ENCODE measurements at places on chromosomes 7 and 10.

DNA sequence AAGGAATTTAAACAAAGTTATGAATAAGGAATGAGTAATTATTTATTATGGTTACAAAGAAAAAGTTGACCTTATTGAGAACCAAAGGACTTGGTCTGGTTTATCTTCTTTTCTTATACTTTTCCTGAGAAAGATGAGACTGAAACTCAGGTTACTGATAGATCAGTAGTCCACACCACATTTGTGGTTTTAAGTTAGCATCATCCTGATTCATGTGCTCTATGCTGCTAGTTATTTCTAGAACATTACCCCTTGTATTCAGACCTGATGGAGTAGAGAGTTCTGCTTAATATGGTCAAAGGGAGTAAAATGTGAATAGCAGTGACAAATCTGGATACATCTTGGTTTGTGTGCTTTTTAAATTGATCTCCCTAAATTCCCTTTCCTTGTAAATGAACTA, 63.8 kb downstream of the FOXP2 start:
- DNase-seq = no peak

DNA sequence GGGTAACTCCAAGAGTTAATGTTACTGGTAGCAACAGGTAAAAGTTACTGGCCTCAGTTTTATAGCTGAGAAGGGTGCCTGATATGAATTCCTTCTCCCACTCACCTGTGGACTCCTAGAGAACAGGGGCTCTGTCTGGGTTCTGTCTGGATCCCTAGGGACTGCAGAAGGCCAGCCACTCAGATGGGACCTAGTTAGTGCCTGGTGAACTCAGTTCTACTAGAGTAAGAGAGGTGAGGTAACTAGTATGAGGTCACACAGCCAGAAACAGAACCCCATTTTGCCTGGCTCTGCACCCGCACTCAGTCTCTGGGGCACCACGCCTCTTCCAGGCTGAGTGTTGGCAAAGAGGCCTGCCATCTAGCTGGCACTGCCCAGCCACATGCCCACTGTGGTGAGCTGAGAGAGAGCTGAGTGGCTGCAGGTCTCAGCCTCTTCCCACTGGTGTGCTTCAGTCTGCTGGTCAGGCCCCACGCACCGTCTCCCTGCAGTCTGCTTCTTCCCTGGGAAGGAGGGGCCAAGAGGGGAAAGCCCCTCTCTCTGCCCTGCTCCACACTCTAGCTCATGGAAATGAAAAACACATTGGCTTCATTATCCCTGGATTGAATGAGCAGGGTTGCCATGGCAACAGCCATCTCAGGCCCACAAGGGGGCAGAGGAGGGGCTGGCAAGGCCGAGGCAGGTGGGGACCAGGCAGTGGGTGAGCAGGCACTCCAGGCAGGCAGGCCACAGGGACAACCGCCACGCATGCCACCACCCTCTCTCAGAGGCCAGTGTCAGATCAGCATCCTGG, 110.6 kb downstream of the ZMIZ1 start:
- no peak for DNase-seq

- DNase-seq = no peak
Observed at GRCh38 chr10:126290232-126290631, 98.0 kb downstream of the ADAM12 start.

DNA sequence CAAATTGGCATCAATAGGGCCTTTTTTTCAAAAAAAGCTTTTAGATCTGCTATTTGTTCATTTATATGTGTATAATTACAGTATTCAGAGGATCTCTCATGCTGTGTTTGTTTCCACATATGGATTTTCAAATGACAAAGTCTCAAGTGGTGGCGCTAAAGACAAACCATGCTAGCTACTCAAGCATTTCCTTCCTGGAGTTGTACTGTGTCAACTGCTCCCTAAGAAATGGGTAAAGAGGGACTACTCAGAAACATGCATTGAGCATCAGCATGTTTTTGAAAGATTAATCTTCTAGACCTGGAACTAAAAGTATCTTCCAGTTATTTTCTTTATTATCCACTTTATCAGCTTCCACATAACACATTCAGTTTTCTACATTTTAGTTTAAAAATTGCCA, 12.7 kb downstream of the CNTNAP2 start:
- DNase-seq = no peak

DNA sequence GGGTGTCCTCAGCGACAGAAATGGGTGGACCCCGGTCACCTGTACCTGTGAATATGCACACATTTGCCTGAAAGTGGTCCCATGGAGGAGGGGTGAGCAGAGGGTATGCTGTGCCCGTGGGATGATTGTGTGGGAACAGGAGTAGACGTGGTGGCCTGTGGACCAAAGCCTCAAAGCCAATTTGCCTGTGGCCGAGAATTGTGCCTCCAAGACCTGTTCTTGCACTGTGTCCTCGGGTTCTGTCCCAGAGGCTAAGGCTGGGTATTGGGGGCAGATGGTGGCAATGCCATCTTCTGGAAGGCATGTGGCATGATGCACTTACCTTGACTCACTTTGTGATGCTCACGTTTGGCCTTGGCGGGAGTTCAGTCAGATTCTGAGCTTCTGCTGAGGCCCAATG, 351.0 kb downstream of the TCERG1L start:
- no peak for DNase-seq

Data from activated CD8-positive, alpha-beta memory T cell treated with anti-CD3 and anti-CD28 coated beads for 1 hour (primary cell).